ENCODE measurements at places on chromosomes 13 and 19. TPM values are rescaled to one million over a fixed set of nuclear protein-coding genes. Genes with fewer than 3 reads are reported as not detected.
A peak's percentile ranks its signal among the peaks of the same experiment; 100 is the strongest.

DNA sequence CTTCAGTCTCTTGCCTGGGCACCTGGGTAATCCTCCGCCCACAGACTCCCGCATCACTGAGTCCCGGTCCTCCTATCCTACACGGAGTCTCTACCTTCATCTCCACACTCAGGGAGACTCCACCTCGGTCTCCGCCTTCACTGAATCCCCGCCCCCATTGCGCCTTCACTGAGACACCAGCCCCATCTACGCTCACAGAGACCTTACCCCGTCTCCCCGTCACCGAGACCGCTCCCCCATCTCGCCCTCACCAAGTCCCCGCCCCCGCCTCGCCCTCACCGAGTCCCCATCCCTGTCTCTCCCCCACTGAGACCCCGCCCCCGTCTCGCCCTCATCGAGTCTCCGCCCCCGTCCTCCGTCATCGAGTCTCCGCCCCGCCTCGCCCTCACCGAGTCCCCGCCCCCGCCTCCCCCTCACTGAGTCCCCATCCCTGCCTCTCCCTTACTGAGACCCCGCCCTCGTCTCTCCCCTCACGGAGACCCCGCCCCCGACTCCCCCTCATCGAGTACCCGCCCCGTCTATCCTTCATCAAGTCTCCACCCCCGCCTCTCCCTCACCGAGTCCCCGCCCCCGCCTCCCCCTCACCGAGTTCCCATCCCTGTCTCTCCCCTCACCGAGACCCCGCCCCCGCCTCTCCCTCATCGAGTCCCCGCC, 23.1 kb upstream of the ZNF846 start:
- peak; percentile 99 for DNase-seq
- peak overlapping the region; percentile 94 for H3K27ac ChIP-seq
- no peaks in the 10 kb centered on the region for H3K27me3 ChIP-seq
- peak overlapping the region; percentile 85 for H3K4me3 ChIP-seq
- no peaks in the 10 kb centered on the region for H3K36me3 ChIP-seq
- H3K4me1 ChIP-seq, result no peaks in the 10 kb centered on the region

DNA sequence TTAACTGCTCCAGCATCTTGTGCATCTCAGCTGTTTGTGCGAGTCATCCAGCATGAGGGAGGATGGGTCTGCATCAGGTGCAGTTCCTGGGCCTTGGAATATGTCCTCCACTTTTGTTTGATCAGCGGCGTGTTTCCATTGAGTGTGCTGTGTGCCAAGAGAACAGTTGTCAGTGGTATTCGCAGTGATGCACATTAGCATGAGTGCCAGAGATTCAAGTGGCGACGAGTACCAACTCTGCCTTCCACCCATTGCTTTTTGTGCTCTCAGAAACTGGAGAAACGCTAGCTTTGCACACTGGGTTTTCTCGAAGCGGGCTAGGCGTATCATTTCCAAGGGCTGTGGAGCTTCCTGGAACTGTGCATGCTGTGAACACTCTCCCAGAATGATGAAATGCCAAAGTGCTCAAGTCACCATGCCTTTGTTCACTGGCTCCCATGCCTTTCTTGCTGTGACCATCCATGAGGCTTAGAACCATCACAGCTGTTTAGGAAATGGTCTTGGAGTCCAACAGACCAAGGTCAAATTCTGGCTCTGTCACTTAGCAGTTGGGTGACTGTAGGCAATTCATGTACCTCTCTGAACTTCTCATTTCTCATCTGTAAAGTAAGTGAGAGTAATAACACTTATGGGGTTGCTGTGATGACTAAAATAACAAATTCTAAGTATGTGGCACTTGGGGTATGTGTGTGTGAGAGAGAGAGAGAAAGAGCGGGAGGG, 18.4 kb downstream of the LRCH1 start:
- no peaks in the 10 kb centered on the region for H3K36me3 ChIP-seq
- H3K27ac ChIP-seq, result peak overlapping the region; percentile 62
- no peaks in the 10 kb centered on the region for H3K27me3 ChIP-seq

Gene MEF2B
- total RNA-seq, result 1.5 TPM

- H3K27me3 ChIP-seq, result no peaks in the 10 kb centered on the region
- DNase-seq, result peak; percentile 76
- peak overlapping the region; percentile 76 for H3K27ac ChIP-seq
Observed at GRCh38 chr19:52535771-52536447, 8.4 kb downstream of the ZNF808 start.

Gene CYP2A7
- not detected for total RNA-seq

Gene LGALS4
- total RNA-seq, result 3.5 TPM

Gene NRTN
- not detected for total RNA-seq

GRCh38 chr13:91721413-91721812, 323.0 kb downstream of the GPC5 start:
- H3K4me3 ChIP-seq, result no peak overlapping the region
- DNase-seq, result no peak
- no peaks in the 10 kb centered on the region for H3K27me3 ChIP-seq
- no peaks in the 10 kb centered on the region for H3K36me3 ChIP-seq
- H3K4me1 ChIP-seq, result no peaks in the 10 kb centered on the region

Gene CADM4
- 1.9 TPM for total RNA-seq

DNA sequence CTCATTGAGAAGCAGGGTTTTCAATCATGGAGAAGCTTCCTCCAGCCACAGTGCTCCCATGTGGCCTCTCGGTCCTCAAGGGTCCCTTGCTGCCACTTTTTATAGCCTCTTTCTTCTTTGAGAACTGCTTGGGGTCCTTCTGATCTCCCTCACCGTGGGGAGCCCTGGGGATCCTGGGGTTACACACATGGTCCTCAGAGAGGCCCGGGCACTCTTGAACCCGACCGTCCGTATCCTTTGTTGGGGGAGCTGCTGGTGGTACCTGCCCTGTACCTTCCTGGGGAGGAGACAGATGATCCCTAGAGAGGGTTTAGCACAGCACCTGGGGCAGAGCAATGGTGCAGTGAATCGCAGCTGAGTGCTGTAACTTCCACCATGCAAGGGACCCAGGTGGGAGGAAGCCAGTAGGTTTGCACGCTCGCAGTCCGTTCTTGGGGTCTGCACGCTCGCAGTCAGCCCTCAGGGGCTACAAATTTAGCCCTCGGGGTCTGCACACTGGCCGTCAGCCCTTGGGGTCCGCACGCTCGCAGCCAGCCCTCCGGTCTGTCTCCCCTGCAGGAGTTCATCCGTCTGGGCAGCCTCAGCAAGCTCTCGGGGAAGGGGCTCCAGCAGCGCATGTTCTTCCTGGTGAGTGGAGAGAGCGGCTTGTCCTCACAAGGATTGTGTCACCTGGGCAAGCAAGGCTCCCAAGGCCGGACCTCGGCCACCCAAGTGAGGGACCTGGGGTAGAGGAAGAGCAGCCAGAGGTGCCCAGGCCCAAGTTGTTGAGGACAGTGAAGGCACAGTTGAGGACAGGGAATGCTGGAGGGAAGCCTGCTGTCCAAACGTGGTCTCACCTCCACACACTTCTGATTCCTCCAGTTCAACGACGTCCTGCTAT, 138.4 kb downstream of the STK24 start:
- H3K4me3 ChIP-seq, result no peak overlapping the region
- no peak overlapping the region for H3K27ac ChIP-seq
- H3K36me3 ChIP-seq, result no peaks in the 10 kb centered on the region
- DNase-seq, result no peak
- H3K27me3 ChIP-seq, result no peaks in the 10 kb centered on the region
- no peaks in the 10 kb centered on the region for H3K4me1 ChIP-seq

Gene PLIN5
- total RNA-seq, result 4.0 TPM

GRCh38 chr13:65293530-65294198, 1936.5 kb downstream of the PCDH9 start:
- no peak overlapping the region for H3K4me3 ChIP-seq
- no peaks in the 10 kb centered on the region for H3K4me1 ChIP-seq
- DNase-seq, result no peak

Gene HCST
- total RNA-seq, result 4.5 TPM

- H3K27ac ChIP-seq, result peak overlapping the region; percentile 94
- H3K27me3 ChIP-seq, result no peaks in the 10 kb centered on the region
- peak overlapping the region; percentile 60 for H3K4me3 ChIP-seq
- peaks cover 48% of the 10 kb centered on the region for H3K4me1 ChIP-seq
Observed at GRCh38 chr19:2168619-2169424, 5.1 kb downstream of the DOT1L start.

Gene C5AR1
- 51.9 TPM for total RNA-seq

DNA sequence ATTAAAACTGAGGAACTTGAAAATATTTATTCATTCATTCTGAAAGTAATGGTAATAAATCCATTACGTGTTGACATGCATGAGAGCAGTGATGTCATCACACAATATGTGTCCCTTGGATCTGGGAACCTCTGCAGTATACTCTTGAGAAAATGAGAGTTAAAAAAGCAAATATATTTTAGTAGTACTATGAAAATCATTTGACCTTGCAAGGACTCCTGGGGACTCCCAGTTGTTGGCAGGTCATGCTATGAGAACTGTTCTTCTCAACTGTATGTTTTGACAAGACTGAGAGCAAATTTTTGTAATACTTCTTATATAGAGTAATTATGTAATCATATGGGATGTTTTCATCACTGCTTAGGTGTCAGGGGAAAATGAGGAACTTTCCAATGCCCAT, 249.4 kb downstream of the PCCA start:
- H3K27me3 ChIP-seq, result no peaks in the 10 kb centered on the region
- no peak for DNase-seq
- peaks cover 7% of the 10 kb centered on the region for H3K36me3 ChIP-seq
- H3K27ac ChIP-seq, result no peak overlapping the region
- H3K4me1 ChIP-seq, result no peaks in the 10 kb centered on the region

Gene PCSK4
- total RNA-seq, result 0.68 TPM

DNA sequence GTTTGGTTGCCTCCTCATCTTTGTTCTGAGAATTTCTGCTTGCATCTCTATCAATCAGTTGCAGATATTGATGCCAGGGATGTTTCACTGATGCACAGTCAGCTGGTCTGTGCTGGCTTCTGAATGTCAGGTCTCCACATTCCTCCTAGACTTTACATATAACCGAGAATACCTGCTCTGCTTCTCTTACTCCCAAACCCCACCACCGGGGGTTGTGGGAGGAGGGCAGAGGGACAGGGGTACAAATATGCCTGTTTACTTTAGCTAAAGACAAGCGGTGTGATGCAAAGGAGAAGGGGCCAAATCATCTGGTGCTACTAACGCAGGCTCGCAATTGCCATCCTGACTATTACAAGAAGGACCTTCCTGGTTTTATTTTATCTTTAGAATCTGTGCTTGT, 17.4 kb upstream of the KLHL1 start:
- no peak for DNase-seq
- no peaks in the 10 kb centered on the region for H3K27me3 ChIP-seq
- no peaks in the 10 kb centered on the region for H3K36me3 ChIP-seq

Gene GGN
- total RNA-seq, result 6.0 TPM

DNA sequence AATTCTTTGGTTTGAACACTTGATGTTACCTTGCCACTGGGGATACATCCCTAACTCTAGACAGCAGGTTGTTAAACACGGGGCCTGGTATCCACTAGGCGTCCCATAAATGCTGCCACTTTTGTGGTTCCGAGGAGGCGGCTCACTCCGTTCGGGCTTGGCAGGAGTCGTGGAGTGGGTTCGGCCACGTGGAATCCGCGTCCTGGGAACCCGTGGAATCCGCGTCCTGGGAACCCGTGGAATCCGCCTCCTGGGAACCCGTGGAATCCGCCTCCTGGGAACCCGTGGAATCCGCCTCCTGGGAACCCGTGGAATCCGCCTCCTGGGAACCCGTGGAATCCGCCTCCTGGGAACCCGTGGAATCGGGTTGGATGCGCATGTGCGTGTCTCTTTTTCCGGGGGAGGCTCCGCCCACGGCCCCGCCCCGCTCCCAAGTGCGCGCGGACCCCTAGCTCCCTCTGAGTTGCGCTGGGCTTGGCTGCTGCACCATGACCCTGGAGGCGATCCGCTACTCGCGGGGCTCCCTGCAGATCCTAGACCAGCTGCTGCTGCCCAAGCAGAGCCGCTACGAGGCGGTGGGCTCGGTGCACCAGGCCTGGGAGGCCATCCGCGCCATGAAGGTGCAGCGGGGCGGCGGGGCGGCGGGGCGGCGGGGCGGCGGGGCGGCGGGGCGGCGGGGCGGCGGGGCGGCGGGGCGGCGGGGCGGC, at the start of gene MRI1:
Gene MRI1, plus strand, starts transcription at position 422 of the 707 bp plus-strand sequence. Its CDS starts 67 bp downstream, at position 489.
- peaks cover 9% of the 10 kb centered on the region for H3K4me1 ChIP-seq
- H3K4me3 ChIP-seq, result peak within 1 kb of the TSS; percentile 86
- peaks cover 41% of the 10 kb centered on the region for H3K36me3 ChIP-seq
- peak; percentile 29 for DNase-seq
- no peaks in the 10 kb centered on the region for H3K27me3 ChIP-seq
- peak within 1 kb of the TSS; percentile 58 for H3K27ac ChIP-seq

GRCh38 chr19:56080669-56081401, 40.3 kb downstream of the ZNF787 start:
- no peaks in the 10 kb centered on the region for H3K27me3 ChIP-seq
- no peak for DNase-seq
- peaks cover 3% of the 10 kb centered on the region for H3K4me1 ChIP-seq

Gene DNAJC15
- 7.6 TPM for total RNA-seq

- peaks cover 19% of the 10 kb centered on the region for H3K36me3 ChIP-seq
- H3K27me3 ChIP-seq, result no peaks in the 10 kb centered on the region
- H3K4me3 ChIP-seq, result peak overlapping the region; percentile 99
- H3K4me1 ChIP-seq, result peaks cover 12% of the 10 kb centered on the region
Observed at GRCh38 chr19:36572593-36573019, 486 bp downstream of the ZNF529 start.

GRCh38 chr13:32340914-32341313, 25.6 kb downstream of the BRCA2 start:
- H3K36me3 ChIP-seq, result no peaks in the 10 kb centered on the region
- H3K27me3 ChIP-seq, result no peaks in the 10 kb centered on the region
- no peak overlapping the region for H3K27ac ChIP-seq
- no peaks in the 10 kb centered on the region for H3K4me1 ChIP-seq

- H3K27ac ChIP-seq, result no peak overlapping the region
- H3K27me3 ChIP-seq, result no peaks in the 10 kb centered on the region
- H3K4me3 ChIP-seq, result no peak overlapping the region
- peaks cover 3% of the 10 kb centered on the region for H3K4me1 ChIP-seq
Observed at GRCh38 chr19:37954421-37954874, 47.4 kb downstream of the SIPA1L3 start.

DNA sequence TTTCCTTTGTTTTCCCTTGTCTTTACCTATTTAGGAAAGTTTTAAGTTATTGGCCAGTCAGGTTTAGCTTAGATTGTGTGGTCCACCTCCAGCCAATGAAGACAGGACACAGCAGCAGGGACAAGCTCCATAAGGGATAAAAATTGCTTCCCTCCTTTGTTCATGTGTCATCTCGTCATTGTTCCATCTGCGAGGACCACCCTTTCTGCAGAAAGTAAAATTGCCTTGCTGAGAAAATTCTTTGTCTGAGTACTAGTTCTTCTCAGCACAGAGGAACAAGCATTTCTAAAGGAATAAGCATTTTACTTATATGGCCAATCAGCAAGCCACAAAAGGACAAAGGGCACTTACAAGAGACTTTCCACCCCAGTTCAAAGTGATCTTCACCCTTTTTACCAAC, 11.4 kb downstream of the ZNF560 start:
- H3K27me3 ChIP-seq, result no peaks in the 10 kb centered on the region
- no peaks in the 10 kb centered on the region for H3K36me3 ChIP-seq
- no peak overlapping the region for H3K4me3 ChIP-seq
- H3K27ac ChIP-seq, result no peak overlapping the region
- no peak for DNase-seq
- H3K4me1 ChIP-seq, result no peaks in the 10 kb centered on the region

- no peak for DNase-seq
- H3K4me1 ChIP-seq, result no peaks in the 10 kb centered on the region
- no peaks in the 10 kb centered on the region for H3K36me3 ChIP-seq
- no peaks in the 10 kb centered on the region for H3K27me3 ChIP-seq
- H3K27ac ChIP-seq, result no peak overlapping the region
- no peak overlapping the region for H3K4me3 ChIP-seq
Observed at GRCh38 chr13:92717857-92718256, 508.8 kb upstream of the GPC6 start.

- H3K27ac ChIP-seq, result no peak overlapping the region
- no peaks in the 10 kb centered on the region for H3K36me3 ChIP-seq
- H3K27me3 ChIP-seq, result no peaks in the 10 kb centered on the region
- no peaks in the 10 kb centered on the region for H3K4me1 ChIP-seq
Observed at GRCh38 chr19:54178581-54179261, 5.8 kb upstream of the TMC4 start.

- H3K36me3 ChIP-seq, result no peaks in the 10 kb centered on the region
- no peak overlapping the region for H3K27ac ChIP-seq
- no peaks in the 10 kb centered on the region for H3K4me1 ChIP-seq
Observed at GRCh38 chr13:52906122-52906903, 57.9 kb upstream of the PCDH8 start.
